ENCODE measurements at places on chromosomes 1 and 21.
A peak's percentile ranks its signal among the peaks of the same experiment; 100 is the strongest.

GRCh38 chr1:116769561-116769977 lies 15.3 kb downstream of the CD2 start:
- DNase-seq = no peak

GRCh38 chr1:30933874-30934252 lies 25.3 kb upstream of the SDC3 start:
- no peak for DNase-seq

DNA sequence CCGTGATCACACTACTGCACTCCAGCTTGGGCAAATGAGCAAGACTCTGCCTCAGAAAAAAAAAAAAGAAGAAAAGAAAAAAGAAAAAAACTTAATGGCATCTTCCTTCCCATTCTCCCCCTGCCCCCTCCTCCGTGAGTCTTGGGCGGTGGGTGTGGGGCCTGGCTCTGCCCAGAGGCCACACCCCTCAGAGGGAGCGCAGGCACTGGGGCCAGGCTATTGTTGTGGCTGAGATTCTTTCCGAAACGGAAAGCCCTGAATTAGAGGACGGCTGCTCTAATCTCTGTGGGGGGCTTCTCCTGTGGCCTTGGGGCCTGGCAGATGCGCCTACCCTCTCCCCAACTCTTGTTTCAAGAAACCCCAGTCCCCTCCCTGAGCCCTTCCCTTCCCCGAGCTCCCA lies 4.1 kb upstream of the FAM110D start:
- DNase-seq = no peak

GRCh38 chr1:185058110-185058509 lies 12.8 kb downstream of the RNF2 start:
- DNase-seq = no peak

GRCh38 chr1:167611983-167612382 lies 18.0 kb upstream of the RCSD1 start:
- DNase-seq = no peak

DNA sequence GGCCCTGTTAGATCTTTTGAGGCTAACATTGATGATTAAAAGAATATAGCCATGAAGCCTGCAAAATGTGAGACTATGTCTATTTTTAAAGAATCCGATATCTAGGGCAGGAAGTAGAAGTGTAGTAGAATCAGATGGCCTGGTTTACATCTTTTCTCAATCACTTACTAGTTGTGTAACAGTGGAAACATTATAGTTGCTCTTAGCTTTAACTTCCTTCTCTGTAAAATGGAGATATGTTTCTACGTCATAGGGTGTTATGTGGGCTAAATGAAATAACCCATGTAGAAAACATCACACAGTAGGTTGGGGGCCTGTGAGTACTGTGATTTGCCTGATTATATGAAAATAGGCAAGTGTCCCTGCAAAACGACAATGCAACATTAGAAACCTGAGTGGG lies 4.4 kb upstream of the IGFN1 start:
- DNase-seq = no peak

DNA sequence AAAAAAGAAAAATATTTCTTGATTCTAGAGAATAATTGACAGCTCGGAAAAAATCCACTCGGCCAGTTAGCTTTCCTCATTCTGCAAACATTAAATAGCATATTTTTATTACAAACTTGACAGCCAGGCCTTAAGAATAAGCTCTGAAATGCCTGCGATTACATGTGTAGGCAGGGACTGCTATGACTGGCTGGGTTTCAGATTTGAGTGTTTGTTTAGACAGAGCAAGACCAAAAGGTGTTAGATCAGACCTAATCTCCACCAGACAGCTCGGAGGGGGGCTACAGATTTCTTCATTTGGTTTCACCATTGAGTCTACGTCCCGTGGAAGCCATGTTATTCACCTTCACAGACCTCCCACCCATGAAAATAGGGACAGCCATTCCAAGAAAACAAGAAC lies 192.1 kb upstream of the ADAMTS5 start:
- DNase-seq = peak; percentile 28

GRCh38 chr21:44858291-44858690 lies 15.2 kb downstream of the PTTG1IP start:
- DNase-seq = no peak

DNA sequence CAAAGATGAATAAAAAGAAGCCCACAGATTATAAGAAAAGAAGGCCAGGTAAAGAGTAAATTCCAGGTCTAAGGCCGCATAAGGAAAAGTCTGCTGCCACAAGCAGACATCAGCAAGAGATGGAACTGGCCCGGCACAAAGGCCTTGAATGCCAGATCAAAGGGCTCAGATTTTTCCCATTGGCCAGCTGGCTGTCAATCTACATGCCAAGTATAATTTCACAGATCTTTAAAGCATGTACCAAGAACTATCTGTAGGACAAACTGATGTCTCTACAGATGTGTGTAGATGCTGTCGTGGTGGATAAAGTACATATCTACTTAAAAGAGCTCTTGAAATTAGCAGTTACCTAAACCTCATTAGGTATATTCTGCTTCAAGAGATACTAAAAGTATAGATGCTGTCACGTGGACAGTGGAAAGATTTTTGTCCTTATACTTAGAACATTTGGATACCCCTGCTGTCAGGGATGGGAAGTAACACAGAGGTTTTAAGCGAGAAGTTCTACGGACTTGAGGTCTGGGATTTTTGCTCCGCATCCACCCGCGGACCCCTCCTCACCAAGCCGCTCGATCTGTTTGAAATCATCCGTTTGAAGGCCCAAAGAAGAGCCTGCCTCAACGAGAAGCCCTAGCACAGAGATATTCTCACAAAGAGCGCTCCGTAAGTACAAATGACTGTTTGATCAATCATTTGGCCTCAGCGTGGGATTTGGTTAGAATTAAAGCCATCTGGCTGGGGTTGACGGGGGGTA lies 10.1 kb downstream of the GLIS1 start:
- no peak for DNase-seq

DNA sequence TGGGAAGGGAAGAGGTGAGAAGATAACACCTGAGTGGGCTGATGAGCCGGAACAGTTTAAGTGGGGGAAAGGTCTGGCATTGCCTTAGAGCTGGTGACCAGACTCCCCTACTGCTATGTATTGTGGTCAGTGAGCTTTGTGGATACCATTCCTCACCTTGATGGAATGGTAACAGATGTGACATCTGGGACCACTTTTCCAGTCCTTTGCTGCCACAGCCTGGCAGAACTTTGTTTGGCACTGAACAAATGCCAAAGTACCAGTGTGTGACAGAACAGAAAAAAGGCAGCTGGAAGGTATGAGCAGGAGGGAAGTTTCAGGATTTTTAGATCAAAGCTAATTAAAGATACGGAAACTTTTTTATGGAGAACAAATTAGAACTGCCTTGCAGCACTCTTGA lies 6.2 kb downstream of the MED8 start:
- DNase-seq = no peak

DNA sequence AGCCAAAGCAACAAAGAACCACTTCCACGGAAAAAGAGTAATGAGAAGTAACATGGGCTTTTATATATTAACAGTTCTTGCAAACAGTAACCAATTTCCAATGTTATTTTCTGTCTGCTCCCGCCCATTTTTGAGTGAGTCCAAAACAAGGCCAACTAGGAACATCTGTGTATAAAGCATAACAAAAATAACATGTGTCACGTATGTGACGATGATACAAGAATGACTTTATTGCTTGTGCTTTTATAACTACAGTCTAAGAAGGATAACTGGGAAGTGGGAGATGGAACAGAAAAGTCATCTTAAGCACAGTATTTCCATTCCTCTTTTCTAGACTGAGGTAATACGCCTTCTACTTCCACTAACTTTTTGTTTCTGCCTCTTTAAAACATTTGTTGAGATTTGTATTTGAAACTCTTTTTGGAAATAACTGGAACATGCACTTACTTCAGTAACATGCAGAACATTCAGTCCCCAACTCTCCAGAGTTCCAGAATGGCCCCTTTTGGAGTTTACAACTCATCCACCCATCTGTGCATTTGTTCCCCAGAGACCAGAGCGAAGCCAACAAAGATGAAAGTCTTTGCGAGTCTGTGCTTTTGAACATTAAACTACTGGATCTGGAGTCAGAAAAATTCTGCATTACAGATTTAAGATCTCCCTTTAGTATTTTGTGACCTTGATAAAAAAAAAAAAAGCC lies 143.0 kb upstream of the ZRANB2 start:
- no peak for DNase-seq

GRCh38 chr21:28936721-28937120 lies 56.0 kb downstream of the LTN1 start:
- DNase-seq = no peak

DNA sequence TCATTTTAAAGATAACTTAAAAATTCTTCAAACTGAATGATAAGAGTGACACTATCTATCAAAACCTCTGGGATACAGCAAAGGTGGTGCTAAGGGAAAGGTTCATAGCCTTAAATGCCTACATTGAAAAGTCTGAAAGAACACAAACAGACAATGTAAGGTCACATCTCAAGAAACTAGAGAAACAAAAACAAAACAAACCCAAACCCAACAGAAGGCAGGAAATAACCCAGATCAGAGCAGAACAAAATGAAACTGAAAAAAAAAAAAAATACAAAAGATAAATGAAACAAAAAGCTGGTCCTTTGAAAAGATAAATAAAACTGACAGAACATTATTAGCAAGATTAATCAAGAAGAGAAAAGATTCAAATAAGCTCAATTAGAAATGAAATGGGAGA lies 6.8 kb downstream of the ODF2L start:
- DNase-seq = no peak

DNA sequence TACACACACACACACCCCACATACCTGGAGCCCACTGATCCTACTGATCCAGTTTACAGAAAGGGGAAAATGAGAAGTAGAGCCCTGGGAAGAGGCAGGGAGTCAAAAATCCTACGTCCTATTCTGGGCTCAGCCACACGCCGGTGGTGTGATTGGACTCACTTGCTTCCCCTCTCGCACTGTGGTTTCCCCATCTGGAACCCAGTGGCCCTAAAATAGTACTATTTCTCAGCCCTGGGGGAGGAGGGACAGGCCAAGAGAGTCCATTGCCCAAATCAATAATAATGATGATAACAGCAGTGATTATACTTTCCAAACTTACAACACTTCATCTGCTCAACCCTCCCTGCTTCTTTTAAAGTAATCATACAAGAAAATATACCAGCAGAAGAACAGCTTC lies 2.9 kb upstream of the PIGR start:
- DNase-seq = no peak

DNA sequence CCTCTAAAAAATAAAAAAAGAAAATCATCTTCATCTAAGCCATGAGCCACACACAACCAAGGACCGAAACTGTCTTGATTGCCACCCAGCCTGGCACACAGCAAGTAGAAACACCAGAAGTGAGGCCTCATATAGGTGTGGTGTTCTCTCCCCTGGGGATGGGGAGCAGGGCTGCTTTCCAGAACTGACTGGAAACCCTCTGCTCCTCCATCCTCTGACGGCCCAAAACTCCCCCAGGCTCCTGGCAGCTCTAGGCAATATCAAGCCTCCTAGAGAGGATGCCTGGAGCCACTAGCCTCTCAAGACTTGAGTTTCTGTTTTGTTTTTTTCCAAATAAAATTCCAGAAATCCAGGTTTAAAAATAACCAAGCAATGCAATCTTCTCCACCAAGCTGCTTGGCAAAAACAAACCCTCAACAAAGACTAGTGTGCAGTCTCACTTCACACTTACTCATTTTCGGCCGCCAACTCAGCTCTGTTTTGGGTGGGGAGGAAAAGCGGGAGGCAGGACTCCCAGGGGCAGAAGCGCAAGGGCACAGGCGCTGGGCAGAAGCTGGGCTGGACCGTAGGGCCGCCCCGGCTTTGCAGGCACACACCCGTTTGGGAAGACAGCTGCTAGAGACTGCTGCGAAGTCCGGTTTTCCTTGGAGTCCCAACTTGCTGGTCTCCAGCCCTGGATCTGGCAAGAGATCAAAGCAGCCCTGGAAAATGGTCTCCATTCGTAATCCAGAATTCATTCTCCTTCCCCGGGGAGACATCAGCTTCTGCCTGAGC lies 78.2 kb upstream of the CAPZB start:
- DNase-seq = no peak

GRCh38 chr1:7265771-7266371 lies 480.6 kb downstream of the CAMTA1 start:
- no peak for DNase-seq

DNA sequence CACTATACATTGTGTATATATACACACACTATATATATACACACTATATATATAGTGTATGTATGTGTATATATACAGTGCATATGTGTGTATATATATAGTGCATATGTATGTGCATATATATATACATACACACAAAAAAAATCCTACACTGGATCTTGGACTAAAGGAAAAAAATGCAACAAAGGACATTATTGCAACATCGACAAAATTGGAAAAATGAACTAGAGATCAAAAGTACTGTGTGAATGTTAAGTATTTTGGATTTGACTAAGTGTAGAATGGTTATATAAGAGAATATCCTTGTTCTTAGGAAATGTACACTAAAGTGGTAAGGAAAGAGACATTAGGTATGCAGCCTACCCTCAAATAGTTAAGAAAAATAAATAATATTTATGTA lies 36.5 kb downstream of the SMYD3 start:
- no peak for DNase-seq

GRCh38 chr21:31338908-31339368 lies 5.1 kb downstream of the TIAM1 start:
- DNase-seq = no peak

DNA sequence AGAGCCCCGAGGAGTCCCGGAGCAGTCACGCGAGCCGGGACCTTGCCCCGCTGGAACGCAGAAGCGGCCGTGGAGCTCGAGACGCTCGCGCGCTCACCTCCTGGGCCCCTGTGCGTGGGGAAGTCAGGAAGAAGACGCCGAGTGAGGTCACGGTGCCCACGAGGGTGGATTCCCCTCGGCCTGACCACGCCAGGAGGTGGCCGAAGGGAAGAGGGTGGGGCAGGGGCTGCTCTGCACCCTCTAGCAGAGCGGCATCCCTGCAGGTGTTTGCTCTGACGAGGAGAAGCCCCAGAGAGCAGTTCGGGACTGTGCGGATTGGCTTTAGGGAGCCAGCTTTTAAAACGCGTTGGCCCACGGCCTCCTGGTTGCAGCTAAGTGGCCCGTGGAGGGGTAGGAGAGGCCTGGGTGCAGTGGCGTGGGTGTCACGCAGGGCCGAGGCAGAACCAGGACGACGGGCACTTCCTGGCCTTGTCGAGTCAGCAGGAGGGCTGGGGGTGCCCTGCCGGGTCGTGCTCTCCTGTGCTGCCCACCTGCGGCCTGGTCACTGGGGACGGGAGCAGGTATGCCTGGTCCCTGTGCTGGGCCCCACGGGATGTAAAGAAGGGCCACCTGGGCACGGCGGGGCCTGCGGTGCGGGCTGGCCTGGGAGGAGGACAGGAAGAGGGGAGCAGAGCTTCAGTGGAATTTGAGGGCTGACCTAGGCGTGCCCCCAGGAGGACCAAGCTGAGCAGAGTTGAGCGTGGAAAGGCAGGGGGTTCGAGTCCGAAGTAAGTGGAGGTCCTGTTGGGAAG lies 1.0 kb downstream of the PDXK start:
- peak; percentile 64 for DNase-seq
